Stimulated activated CD8-positive, alpha-beta memory T cell treated with anti-CD3 and anti-CD28 coated beads, Interleukin-2, amount 100 ng/mL, for 1 hour (primary cell): ENCODE measurements at places on chromosomes 2 and 18.

- no peak for DNase-seq
Observed at GRCh38 chr2:148802448-148803220, 72.4 kb upstream of the KIF5C start.

DNA sequence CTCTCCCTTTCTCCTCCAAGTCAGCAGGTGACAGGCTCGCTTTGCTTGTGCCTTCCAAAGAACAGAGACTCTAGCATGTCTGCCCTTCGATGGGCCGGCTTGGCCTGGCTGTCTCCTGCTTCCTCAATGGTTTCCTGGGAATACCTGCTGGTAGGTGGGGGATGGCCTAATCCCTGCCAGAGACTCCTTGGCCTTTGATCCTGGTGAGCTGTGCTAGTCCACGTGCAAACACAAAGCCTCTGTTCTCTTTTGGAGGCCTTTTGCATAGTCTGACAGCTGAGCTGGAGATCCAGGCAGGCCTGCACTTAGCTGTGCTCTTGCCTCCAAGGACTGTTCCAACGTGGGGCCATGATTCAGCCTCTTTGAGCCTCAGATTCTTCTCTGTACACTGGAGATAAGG is 67.6 kb downstream of the ARL4C start:
- DNase-seq: no peak

- no peak for DNase-seq
Observed at GRCh38 chr18:74154716-74155115, 6.4 kb downstream of the TIMM21 start.

DNA sequence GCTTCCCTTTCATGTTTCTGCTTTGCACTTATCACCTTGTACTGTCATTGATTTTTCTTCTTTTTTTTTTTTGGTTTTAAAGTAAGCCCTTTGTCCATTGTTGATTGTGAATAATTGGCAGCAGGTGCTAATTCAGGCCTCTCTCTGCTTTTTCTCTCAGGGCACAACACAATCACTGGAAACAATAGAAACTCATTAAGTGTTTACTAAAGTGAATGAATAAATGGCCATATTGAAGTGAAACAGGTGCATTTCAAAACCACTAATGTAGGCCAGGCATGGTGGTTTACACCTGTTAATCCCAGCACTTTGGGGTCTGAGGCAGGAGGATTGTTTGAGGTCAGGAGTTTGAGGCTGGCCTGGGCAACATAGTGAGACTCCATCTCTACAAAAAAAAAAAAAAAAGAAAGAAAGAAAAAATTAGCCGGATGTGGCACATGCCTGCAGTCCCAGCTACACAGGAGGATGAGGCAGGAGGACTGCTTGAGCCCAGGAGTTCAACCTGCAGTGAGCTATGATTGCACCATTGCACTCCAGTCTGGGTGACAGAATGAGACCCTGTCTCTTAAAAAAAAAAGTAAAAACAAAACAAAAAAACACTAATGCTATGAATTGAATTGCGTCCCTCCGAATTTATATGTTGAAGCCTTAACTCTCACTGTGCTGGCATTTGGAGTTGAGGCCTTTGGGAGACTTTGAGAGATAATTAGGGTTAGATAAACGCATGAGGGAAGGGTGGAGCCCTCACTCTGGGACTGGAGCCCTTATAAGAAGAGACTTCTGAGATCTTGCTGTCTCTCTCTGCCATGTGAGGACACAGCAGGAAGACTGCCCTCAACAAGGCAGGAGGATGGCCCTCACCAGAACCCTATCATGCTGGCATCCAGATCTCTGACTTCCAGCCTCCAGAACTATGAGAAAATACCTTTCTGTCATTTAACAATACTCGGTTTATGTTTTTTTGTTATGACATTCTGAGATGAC is 19.9 kb downstream of the SLC38A11 start:
- DNase-seq: no peak

- peak; percentile 60 for DNase-seq
Observed at GRCh38 chr2:86790676-86791572, at the start of gene CD8A. TSS of gene CD8A (minus strand) at chr2:86790913. CDS start at chr2:86790825, 88 bp downstream.

- DNase-seq: no peak
Observed at GRCh38 chr2:201730651-201731285, 32.3 kb upstream of the MPP4 start.

- DNase-seq: peak; percentile 44
Observed at GRCh38 chr2:26745609-26746327, 18.3 kb upstream of the SLC35F6 start.

- no peak for DNase-seq
Observed at GRCh38 chr18:63095768-63096167, 223.8 kb downstream of the BCL2 start.

DNA sequence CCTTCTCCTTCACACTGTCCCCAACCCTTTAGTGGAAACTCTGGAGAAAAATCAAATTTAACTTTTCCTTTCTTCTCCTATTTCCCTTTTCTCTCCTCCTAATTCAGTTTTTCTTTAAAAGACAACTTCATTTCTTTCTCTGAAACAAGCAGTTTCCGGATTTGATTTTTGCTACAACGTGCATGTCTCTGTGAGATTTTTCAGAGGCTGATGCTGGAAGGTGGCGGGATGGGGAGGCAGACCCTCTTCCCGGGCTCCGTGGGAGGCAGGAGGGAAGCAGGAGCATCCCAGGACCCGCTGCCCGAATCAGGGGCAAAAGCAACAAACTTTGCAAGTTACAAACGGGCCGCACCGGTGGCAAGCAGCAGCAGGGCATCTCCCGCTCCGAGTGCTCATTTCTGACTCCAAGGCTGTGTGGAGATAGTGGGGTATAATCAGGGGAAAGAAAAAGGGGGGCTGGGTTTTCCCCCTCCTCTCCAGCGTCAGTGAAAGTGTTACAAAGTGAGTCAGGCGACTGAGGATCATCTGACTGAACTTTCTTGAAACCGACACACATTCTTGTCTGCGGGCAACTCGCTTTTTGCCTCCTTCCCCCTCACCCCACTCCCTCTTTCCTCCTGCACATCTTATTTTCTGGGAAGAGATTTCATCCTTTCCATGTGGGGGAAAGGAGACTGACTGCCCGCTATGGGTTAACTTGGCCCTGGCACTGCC is 6.4 kb downstream of the ZEB2 start:
- DNase-seq: no peak

DNA sequence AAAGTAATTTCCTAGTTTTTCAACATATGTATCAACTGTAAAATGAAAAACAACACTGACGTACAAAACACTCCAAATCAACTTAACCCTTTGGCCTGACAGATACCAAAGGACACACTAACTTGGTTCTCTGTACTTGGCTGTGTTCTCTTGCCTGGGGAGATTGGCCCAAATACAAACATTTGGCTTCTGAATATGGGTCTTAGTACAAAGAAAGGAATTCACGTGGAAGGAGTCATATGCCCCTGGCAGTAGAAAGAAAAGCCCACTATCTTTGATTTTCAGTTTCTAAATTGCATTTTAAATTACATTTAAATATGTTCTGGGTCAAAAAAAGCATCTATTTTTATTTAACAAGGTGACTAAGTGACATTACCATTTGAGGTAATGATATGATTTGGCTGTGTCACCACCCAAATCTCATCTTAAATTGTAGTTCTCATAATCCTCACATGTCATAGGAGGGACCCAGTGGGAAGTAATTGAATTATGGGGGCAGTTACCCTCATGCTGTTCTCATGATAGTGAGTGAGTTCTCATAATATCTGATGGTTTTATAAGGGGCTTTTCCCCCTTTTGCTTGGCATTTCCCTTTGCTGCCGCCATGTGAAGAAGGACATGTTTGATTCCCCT is 153.6 kb upstream of the CCDC195 start:
- no peak for DNase-seq

DNA sequence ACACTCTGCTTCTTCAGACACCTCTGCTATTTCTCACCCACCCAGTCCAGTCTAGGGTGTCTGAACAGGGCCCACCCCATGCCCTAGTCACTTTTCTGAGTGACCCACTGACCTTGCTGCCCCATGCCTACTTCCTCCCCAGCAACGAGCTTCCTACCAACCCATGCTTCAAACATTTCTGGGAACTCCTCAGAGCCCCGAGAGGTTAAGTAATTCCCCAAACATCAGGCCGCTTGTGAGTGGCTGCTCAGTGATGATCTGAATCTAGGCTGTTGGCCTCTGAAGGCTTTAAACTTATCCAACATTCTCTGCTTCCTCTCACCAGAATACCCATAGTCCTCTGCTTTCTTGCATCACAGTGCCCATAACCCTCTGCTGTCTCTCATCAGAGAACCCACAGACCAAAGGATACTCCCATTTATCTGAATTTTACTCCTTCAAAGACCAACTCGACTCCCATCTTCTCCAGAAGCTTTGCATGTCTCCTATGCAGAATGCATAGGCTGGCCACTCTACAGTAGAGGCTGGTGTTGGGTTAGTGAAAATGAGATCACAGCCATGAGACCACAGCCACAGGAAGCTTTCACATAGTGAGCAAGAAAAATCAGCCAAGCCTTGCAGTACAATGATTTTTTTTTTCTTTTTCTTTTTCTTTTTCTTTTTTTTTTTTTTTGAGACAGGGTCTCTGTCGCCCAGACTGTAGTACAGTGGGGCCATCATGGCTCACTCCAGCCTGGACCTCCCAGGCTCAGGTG is 309.5 kb upstream of the LYPD1 start:
- DNase-seq: no peak

- DNase-seq: no peak
Observed at GRCh38 chr2:246489-247144, 17.2 kb downstream of the SH3YL1 start.

GRCh38 chr2:120014226-120014980 is 1.5 kb downstream of the EPB41L5 start:
- no peak for DNase-seq
